ENCODE measurements at places on chromosomes 7 and 10.
A peak's percentile ranks its signal among the peaks of the same experiment; 100 is the strongest.

GRCh38 chr10:33507662-33508425, 173.4 kb upstream of the NRP1 start:
- no peak for DNase-seq

DNA sequence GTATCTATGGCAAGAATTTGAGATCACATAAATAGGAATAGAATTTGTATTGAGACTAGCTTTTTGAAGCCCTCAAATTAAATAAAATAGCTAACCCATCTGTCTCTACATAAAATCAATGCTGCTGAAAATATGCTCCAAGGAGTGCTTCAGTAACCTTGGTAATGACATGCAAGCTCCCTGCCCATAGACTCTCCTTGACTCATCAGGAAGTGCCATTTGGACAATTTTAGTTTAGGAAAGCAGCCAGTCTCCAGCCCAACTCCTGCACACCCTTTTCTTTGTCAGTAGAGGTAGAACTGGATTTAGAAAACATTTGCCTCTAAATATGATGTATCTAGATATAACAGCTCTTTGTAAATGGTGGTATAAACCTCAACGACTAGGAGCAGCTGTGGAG, 69.9 kb upstream of the PTPRZ1 start:
- no peak for DNase-seq

- DNase-seq: no peak
Observed at GRCh38 chr10:62594093-62594520, 210.4 kb upstream of the ADO start.

DNA sequence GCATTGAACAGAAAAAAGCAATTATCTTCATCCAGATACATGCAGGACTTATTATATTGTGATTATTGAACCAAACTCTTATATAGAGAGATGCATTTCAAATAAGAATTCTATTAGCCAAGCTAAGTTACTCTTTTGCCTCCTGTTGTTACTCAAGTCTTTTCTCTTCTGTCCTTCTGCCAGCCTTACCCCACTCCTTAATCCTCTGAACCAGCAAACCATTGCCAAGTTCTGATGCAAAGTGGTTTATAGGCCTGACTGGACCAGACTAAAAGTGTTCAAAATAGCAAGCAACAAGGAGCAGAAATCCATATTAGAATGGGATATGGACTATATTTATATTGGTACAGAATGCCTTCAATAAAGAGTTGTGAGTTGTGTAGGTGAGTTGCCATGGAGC, 2.2 kb upstream of the SLC26A4 start:
- DNase-seq: no peak

GRCh38 chr7:69871213-69871885, 273.1 kb downstream of the AUTS2 start:
- DNase-seq: no peak

DNA sequence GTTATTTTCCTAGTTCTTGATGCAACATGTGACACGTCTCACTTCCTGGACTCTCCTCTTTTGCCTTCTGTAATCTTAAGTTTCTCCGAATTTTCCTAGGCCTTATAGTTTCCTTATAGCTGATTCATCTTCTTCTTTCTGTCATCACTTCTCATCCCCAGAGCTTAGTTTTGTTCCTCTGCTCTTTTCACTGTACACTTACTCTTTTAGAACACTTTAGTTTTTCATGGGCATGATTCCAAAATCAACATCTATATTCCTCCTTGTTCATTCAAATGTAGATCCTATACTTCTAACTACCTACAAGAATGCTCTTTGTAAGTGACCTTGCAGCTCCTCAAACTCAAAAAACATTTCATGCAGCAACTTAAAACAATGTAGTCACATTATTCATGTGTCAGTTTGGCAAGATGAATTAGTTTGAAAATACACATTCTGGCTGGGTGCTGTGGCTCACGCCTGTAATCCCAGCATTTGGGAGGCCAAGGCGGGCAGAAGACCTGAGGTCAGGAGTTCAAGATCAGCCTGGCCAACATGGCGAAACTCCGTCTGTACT, 13.1 kb upstream of the SLC26A3 start:
- no peak for DNase-seq

- DNase-seq: no peak
Observed at GRCh38 chr10:50982989-50983388, 91.3 kb upstream of the PRKG1 start.

DNA sequence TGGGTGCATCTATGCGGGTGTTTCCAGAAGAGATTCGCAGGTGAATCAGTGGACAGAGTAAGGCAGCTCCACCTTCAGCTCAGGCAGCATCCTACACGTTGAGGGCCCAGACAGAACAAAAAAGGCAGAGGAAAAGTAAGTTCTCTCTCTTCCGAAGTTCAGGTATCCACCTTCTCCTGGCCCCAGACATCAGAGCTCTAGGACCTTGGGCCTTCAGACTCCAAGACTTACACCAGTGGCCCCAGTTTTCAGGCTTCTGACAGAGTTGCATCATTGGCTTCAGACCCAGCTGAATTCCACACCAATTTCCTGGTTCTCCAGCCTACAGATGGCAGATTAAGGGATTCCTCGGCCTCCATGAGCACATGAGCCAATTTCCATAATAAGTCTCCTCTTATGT, 102.2 kb upstream of the GPR26 start:
- DNase-seq: no peak

GRCh38 chr10:120437541-120437940, 19.5 kb upstream of the PLPP4 start:
- DNase-seq: no peak

DNA sequence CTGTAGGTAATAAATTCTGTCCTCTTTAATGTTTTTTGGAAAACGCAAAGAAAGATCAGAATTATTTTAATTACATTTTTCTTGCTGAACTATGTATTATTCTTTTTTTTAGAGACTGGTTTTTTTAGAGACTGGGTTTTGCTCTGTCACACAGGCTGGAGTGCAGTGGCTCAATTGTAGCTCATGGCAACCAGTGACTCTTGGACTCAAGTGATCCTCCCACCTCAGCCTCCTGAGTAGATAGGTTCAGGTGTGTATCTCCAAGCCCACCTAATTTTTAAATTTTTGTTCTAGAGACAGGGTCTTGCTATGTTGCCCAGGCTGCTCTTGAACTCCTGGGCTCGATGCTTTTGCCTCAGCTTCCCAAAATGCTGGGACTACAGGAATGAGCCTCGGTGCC, 5.3 kb upstream of the DENND10 start:
- no peak for DNase-seq

GRCh38 chr10:88870089-88870488, 10.0 kb upstream of the STAMBPL1 start:
- no peak for DNase-seq

DNA sequence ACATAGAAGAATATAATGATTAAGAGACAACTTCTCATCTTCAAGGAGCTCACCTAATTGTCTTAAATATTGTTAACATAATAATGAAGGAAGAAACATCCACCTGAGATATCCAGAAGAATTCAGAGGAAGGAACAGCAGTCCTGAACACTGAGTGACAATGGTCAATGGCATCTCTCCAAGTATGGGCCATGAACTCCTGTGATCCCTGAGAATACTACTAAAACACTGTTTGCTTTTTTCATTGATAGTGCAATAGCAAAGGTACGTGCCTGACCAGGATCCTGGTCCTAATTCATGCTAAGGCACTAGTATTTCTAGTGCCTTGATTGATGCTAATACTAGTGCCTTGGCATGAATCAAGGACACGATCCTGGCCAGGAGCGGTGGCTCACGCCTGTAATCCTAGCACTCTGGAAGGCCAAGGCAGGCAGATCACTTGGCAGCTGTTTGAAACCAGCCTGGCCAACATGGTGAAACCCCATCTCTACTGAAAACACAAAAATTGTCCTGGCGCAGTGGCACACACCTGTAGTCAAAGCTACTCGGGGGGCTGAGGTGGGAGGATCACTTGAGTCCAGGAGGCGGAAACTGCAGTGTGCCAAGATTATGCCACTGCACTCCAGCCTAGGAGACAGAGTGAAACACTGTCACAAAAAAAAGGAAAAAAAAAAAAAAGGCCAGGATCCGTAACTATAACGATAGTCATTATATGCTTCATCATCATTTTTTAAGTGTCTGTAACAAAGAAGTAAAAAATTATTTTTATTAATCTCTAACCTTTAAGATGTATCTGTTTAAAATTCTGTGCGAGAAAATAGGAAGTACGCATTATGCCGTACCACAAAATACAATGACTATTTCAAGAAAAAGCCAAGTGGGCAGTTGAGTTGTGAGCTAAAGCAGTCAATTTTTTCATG, 49.1 kb downstream of the SRPK2 start:
- DNase-seq: no peak

GRCh38 chr7:66769833-66770512, 29.4 kb downstream of the RABGEF1 start:
- DNase-seq: no peak

DNA sequence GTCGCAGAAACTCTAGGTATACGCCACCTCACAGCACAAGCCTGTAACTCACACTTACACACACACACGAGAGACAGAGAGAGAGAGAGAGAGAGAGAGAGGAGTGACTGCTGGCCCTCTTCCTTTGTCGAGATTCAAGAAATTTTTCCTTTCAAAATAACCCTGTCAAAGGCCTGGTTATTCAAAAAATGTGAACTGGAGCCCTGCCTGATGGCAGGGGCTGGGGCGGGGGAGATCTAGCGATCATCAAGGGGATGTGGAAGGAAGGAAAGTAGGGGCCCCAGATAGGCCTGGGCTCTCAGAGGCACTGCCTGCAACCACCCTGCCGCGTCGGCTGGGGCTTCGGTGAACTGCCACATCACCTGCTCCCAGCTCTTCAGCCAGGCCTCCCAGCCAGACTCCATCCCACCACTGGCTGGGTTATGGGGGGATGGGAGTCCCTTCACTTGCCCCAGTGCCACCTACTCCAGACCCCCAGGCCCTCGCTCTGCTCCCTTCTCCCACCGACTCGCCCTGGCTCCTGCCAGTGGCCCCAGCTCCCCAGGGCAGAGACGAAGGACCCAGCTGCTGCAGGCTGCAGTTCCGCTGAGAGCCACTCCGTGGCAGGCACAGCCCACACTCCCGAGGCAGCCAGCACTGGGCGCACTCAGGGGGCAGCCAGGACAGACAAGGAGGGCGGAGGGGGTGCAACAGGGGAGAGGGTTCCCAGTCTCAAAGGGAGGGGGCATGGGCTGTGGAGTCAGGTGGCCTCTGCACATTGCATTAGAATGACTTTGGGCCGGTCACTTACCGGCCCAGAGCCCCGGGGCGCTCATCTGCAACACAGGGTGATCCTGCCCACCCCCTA, 15.3 kb downstream of the KCNH2 start:
- peak; percentile 29 for DNase-seq

- DNase-seq: peak; percentile 28
Observed at GRCh38 chr7:105806592-105807447, 69.6 kb downstream of the ATXN7L1 start.

DNA sequence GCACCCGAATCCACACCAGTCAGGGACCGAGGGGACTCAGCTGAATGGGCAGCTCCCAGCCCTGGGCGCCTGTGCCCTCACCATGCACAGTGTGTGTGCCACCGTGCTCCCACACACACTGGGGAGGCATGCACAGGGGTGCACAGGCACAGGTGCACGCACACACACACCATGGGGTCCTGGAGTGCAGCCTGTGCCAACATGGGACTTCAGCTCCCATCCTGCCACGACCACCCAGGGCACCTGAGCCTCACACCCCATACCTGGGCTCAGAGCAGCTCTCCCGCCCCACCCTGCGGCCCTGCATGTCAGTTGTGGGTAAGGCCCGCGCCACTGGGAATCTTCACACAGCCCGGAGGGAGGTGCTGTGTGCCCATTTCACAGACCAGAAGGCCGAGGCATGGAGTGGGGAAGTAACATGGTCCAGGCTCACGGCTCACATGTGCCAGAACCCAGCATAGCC, 8.0 kb downstream of the ELFN1 start:
- no peak for DNase-seq

GRCh38 chr10:122072491-122072890, 83.5 kb downstream of the TACC2 start:
- no peak for DNase-seq

- no peak for DNase-seq
Observed at GRCh38 chr7:98613601-98614425, 3.3 kb upstream of the NPTX2 start.

- DNase-seq: no peak
Observed at GRCh38 chr7:84841809-84842208, 345.0 kb downstream of the SEMA3D start.

GRCh38 chr7:149717481-149717880, 55.9 kb downstream of the ZNF467 start:
- DNase-seq: no peak

DNA sequence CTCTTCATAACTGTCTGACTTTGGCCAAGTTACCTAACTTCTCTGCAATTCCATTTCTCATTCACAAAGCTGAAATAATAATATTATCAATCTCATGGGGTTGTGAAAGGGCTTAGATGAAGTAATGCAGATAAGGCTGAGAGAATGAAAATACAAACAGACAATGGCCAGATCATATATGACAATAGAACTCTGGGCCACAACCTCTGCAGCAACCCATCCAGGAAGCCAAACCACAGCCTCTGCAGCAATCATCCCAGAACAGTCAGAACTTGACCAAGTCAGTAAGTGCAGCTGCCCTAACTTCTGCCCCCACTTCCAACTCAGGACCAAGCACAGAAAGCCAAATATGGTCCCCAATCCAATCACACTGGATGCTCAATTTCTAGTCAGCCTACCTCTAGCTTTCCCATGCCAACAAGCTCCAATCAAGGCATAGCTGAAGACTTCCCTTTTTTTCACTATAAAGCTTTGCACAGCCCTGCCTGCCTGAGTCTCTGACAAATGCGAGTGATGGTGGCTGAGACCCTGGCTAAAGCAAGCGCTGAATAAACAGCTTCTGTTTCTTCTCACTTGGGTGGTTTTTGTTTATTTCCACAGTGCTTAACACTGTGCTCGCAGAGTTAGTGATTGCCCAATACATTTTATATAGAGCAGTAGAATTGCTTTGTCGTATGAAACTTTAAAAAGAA, 34.8 kb upstream of the TNPO3 start:
- DNase-seq: no peak

GRCh38 chr10:50538555-50539398, 85.0 kb downstream of the SGMS1 start:
- DNase-seq: no peak

DNA sequence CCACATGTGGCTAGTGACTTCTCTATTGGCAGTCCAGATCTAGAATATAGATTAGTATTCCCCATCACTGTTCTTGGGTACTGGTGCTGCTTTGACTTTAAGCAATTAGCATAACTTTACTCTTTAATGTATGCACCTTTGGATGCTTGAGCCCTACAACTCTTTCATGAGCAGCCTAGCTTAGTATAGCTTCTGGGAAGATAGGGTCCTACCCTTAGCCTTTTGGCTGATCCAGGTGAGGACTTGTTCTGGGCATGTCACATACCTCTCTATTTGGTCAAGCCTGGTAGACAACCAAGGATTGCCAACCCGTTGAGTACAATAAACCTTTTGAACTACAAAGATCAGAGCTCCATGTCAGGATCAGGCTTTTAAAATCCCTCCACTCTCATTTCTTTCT, 17.7 kb downstream of the PCGF5 start:
- DNase-seq: no peak

Measured in stimulated activated CD8-positive, alpha-beta memory T cell treated with anti-CD3 and anti-CD28 coated beads, Interleukin-4, amount 100 ng/mL, for 4 hours (primary cell).